ENCODE measurements at places on chromosomes 5 and 9. TPM values are rescaled to one million over a fixed set of nuclear protein-coding genes. Genes with fewer than 3 reads are reported as not detected.
A peak's percentile ranks its signal among the peaks of the same experiment; 100 is the strongest.

CDC20B gene
- not detected for total RNA-seq

RELL2 gene
- total RNA-seq: 5.7 TPM

FOCAD gene
- 48.2 TPM for total RNA-seq

ISCA1 gene
- total RNA-seq: 32.0 TPM

POU5F2 gene
- total RNA-seq: 0.61 TPM

GLRA1 gene
- not detected for total RNA-seq

ADAMTSL2 gene
- total RNA-seq: not detected

KIF24 gene
- 1.4 TPM for total RNA-seq

OR1Q1 gene
- total RNA-seq: 0.17 TPM

LHX3 gene
- not detected for total RNA-seq

- no peak for DNase-seq
These were observed 586.0 kb downstream of the EBF1 start for GRCh38 chr5:158513490-158514318.

DNA sequence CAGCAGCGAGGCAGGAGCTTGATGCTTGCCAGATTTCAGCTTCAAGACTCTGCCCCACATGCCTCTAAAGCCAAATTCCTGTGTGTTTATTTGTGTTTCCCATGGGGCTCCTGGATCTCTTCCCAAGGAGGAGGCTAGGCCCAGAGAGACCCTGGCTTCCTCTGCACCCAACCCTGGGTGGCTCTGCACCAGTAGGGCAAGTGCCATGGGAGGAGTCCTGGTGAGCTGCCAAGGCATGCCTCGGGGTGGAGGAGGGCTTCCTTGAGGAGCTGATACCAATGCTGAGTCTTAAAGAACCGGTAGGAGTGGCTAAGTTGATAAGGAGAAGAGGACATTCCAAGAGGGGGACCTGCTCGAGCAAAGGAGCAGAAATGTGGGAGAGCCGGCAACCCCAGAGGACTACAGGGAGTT is 6.8 kb upstream of the TIFAB start:
- DNase-seq: no peak

- DNase-seq: peak; percentile 75
These were observed 305.1 kb downstream of the PSAT1 start for GRCh38 chr9:78601957-78602565.

DNA sequence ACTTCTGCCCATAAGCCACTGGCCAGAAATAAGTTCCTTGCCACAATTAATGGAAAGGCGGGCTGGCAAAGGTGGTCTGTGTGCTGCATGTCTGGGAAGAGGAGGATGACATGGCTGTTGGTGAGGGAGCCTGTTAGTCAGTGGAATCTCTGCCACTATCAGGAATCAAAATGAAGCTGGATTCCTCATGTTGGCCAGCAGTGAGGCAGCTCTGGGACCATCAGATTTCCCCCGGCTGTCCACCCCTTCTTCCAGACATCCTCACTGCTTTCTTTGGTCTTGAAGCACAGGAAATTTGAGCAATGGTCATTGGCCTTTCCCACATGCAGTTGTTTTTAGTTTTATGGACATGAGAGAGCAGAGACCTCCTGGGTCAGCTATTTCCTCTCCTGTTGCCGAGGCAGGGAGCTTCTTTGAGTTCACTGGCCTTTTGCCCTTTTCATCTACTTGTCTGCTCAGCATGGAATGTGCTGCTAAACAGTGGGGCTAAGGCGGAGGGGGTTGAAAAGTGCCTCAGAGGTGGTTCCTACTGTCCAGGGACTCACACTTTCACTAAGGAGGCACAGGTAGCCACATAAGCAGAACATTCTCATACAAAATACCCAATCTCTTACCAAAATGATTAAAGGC is 34.8 kb upstream of the NEURL1B start:
- DNase-seq: no peak

DNA sequence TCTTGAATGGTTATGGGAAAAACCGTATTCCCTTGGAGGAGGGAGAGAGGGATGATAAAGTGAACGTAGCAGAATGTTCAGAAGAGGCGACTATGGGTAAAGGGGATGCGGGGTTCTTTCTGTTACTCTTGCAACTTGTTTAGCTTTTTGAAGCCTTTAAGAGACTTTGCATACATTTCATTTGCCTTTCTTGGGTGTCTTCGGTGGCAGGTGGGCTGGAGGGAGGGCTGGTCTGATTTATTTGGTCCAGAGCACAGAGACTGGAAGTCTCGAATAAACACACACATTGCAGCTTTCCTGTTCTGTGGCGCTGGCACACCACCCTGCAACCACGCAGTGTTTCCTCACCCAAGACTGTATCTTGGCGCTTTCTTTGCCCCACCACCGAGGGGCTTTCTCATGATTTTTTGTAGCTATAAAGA is 23.2 kb downstream of the TTF1 start:
- DNase-seq: no peak

DNA sequence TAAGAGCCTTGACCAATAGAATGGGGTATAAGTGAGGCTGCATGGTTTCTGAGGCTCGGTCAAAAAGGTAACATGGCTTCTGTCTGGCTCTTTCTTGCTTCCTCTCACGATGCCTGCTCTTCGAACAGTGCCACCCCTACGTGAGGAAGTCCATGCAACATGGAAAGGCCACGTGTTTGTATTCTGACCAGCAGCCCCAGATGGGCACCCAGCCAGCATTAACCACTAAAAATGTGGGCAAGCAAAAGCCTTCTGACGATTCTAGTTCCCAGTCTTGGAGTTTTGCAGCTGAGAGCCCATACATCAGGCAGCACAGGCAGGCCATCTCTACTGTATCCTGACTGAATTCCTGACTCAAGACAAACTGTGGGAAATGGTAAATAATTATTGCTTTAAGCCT is 24.2 kb upstream of the NREP start:
- DNase-seq: peak; percentile 9

DNA sequence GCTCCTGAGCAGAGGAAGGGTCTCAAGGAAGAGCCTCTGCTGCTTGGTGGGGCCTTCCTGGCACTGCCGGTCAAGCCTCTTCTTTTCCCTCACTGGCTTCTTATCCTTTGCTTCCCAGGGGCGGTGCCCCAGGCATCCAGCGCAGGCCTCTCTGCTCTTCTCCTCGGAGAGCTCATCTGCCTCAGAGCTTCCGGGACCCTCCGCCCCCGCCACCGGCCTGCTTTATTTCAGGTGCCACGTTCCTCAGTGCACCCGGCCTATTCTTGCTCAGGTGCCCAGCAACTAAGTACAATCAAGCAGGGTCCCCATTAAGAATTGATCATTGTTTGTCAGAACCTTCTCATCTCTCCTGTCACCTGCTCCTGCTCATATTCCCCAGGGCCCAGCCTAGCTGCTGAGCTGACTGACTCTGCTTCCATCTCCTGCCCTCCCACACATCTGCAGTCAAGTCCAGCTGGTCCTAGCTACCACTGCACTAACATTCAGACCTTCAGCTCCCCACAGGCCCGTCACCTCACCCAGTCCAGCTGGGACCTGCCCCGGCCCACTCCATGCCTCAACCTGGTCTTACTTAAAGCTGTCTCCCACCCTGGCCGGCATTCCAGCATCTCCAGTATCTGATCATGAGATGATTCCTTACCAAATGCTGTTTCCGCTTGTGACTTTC is 114.3 kb upstream of the BOD1 start:
- DNase-seq: no peak

DNA sequence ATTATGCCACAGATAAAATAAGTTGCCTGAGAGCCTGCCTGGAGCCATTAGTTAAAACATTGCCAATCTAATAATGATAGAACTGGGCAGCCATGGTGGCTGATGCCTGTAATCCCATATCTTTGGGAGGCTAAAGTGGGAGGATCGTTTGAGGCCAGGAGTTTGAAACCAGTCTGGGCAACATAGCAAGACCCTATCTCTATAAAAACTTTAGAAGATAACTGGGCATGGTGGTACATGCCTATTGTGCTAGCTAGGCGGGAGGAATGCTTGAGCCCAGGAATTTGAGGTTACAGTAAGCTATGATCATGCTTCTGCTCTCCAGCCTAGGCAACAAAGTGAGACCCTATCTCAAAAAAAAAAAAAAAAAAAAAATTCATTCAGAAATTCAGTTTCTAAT is 52.6 kb downstream of the RAI14 start:
- no peak for DNase-seq

DNA sequence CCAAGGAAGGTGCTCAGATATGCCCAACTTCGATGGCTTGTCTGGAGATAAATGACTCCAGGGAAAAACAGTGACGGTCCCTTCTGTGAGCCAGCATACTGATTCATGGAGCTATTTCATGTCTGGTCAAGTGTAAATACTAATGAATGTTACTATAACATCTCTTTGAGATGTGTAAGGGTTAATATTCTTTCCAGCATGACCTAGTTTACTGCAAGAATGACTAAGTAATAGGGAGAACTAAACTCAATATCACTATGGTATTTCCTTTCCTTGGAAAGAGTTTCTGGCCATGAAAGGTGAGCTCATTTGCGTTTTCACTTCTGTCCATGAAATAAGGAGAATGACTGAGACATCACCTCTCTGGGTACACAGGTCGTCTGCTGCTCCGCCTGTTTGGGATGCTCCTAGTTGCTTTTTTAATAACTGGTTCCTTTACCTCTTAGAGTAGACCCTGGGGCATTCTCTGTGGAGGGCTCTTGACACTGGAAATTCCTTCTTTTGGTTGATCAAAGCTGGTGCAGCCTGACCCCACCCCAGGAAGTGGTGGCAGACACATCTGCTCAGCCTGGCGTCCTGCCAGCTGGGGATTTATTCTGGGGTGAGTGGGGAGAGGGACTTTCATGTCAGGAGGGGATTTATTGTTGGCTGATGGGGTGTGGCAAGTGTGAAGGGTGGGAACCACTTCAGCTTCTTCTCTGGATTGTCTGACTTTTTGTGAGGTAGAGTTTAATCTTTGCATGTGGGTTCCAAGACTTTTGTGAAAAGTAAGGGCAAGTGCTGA is 250.0 kb upstream of the MPDZ start:
- DNase-seq: peak; percentile 76

DNA sequence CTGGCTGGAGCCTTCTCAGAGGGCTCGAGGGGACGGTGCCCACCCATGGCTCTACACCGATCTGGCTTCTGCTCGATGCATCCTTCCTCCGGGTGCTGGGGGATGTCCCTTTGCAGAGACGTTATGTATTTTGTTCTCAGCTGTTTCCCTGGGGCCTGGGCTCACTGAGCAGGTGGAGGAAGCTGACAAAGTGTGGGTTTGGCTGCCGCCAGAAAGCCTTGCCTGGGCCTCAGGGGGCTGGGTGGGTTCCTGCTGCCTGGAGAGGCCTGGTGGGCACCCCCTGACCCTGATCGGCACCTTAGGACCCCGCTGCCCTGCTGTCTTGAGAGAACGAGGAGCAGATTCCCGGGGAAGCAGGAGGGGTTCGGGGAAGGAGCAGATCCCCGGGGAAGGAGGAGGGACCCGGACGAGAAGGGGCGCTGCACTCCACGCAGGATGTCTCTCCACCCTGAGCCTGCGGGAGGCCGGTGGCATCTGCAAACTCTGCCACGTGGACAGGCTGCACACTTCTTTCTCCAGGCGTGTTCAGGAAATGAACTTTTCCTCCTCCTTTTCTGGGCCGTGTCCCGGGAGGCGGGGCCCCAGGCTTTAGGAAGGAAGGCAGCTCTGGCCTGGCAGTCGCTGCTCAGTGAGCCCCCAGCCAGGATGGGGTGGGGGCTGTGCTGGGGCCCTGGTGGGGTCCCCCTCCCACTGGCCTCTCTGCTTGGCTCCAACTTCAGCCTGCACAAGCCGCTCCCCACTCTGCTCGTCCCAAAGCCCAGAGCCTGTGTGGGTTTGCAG is 148.9 kb downstream of the RXRA start:
- DNase-seq: no peak

- no peak for DNase-seq
These were observed 109.5 kb upstream of the RAD23B start for GRCh38 chr9:107173422-107174180.

DNA sequence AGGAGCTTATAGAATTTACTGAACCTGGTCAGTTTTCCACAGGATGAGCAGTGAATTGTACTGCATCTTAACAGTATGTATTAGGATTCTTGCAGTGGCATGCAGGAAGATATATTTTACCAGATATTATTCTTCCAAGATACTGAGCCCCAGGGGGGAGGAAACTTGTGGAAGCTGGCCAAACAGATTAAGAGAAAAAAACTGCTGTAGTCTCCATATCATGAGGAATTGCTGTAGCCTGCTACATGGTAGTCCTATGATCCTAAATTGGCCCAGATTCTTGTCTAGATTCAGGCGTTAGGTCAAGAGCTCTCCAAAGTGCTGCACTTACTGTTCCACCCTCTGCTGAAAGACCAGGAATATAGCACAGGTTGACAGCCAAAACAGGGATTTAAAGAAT is 275.5 kb upstream of the TAS2R1 start:
- DNase-seq: no peak

DNA sequence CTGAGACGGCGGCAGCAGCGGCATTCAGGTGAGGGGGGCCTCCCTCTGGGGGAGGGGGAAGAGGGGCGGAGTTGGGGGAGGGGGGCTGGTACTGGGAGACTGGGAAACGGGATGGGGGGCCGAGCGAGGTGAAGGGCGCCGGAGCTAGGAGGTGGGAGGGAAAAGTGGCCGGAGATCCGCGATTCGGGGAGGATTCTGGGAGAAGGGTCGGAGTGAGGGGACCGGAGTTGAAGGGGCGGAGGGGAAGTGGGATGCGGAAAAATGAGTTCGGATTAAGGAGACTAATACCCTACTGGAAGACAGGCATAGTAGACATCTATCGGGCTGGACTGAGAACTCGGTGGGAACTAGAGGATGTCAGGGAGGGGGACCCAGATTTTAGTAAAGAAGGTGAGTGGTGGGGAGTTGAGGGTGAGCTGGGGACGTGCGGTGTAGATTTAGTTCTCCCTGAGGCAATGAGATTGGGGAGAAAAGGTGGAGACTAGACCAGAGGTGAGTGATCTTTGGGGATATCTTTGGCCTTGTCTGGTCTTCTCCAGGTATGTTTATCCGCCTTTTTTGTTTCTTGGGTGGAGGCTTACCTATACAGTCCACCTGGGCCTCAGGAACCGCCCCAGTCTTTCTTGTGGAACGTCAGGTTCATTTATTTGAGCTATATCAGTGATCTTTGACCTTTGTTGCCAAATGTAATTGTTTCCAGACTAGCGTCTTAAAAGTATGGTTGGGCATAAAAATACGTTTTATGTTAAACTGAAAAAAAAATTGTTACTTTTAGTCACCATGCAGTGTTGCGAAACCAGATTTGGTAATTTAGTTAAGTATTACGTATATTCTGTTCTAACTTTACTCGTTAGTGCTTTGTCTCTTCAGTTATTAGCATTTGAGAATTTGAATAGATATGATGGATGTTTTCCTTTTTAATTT is 632 bp downstream of the UBAP1 start:
- peak; percentile 60 for DNase-seq

DNA sequence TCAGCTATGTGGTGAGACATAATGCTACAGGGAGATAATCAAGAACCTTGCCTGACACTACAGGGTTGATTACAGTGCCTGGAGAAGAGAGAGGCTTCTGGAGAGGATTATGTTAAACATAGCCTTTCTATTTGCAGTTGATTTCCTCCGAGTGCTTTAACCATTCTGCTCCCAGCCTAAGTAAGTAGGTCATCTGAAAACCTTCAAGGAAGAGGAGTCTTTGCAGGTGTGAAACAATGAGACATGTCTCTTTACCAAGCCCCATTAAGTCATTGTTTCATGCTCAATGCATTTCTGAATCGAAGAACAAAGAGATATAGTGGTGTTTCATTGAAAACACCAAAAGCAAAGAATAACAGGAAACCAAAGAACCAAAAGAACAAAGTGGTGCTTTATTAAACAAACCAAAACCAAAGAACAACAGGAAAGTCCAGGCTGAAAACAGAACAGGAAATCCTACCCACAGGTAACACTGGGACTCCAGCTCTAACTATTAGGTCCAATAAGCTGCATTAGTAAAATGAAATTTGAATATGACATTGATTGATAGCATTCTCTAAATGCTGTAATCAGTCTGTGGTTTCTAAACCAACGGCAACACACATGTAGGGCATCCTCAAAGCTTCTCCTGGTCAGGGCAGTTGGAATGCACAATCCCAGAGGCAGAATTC is 113.3 kb upstream of the SPATA31D4 start:
- DNase-seq: peak; percentile 84

- no peak for DNase-seq
These were observed 273.2 kb downstream of the RAB3C start for GRCh38 chr5:58855851-58856739.
